RPMI7951 (cell line): ENCODE measurements at places on chromosomes 4 and X.

GRCh38 chr4:27154706-27155105 is 294.1 kb downstream of the STIM2 start:
- DNase-seq = peak; percentile 62

GRCh38 chr4:147736458-147736857 is 4.6 kb downstream of the ARHGAP10 start:
- DNase-seq = peak; percentile 77

- DNase-seq = peak; percentile 81
Observed at GRCh38 chr4:48698029-48698971, 81.8 kb downstream of the FRYL start.

DNA sequence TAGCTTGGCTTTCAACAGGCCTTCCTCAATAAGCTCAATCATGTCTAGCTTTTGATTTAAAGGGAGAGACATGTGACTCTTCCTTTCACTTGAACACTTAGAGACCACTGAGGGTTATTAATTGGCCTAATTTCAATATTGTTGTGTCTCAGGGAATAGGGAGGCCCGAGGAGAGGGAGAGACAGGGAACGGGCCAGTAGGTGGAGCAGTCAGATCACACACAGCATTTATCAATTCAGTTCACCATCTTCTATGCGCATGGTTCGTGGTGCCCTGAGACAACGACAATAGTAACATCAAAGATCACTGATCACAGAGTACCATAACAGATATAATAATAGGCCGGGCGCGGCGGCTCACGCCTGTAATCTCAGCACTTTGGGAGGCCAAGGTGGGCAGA is 17.8 kb downstream of the ZNF81 start:
- DNase-seq = peak; percentile 36

DNA sequence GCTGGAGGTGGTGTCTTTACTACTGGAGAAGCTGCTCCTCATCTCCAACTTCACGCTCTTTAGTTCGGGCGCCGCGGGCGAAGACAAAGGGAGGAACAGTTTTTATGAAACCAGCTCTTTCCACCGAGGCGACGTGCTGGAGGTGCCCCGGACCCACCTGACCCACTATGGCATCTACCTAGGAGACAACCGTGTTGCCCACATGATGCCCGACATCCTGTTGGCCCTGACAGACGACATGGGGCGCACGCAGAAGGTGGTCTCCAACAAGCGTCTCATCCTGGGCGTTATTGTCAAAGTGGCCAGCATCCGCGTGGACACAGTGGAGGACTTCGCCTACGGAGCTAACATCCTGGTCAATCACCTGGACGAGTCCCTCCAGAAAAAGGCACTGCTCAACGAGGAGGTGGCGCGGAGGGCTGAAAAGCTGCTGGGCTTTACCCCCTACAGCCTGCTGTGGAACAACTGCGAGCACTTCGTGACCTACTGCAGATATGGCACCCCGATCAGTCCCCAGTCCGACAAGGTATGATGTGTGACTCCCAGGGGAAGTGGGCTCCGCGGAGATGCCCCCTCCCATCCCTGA is 634 bp downstream of the LRAT start:
- DNase-seq = no peak

- DNase-seq = no peak
Observed at GRCh38 chr4:169231647-169232262, 39.0 kb downstream of the SH3RF1 start.

GRCh38 chr4:83382850-83383249 is 48.2 kb upstream of the HPSE start:
- DNase-seq = no peak

DNA sequence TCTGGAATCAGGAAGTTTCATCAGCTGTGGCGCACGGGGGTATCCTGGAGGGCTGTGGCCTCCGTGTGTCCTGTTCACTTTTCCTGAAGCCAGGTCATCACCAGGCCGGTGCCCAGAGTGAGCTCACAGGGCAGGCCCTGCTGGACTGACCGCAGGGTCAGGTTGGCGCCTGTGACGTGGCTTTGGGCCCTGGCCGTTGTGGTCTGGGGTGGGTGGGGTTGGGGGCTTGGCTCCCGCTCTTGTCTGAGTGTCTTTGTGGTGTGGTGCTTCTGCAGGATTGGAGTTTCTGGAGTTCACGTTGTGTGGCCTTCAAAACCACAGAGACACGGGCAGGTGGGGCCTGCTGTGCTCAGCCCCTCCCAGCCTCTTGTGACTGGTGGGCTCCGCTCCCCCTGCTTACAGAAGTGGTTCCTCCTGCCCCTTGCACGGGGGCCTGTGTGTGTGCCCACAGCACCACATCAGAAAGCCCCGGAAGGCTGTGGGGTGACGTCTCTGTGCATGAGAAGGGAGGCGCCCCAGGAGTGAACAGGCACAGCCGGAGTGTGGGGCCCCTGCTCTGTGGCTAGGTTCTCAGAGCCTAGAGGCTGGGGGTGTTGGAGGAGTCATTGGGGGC is 9.5 kb downstream of the RGS12 start:
- DNase-seq = no peak

DNA sequence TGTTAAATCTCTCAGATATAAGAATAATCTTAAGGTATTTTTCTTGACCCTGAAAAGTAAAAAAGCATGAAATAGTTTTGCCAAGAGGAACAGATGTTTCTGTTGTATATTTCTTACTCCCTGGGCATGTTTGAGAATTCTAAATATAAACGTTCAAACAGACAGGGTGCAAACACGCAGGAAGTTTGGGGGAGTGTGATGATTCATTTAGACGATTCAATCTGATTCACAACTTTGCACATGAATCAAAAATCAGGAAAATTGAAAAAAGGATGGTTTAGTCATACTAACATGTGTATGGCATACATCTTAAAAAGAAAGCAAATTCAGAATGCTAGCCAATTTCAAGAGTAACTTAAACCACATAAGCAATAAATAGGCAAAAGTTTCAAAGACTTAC is 340.3 kb upstream of the GRID2 start:
- DNase-seq = peak; percentile 62

DNA sequence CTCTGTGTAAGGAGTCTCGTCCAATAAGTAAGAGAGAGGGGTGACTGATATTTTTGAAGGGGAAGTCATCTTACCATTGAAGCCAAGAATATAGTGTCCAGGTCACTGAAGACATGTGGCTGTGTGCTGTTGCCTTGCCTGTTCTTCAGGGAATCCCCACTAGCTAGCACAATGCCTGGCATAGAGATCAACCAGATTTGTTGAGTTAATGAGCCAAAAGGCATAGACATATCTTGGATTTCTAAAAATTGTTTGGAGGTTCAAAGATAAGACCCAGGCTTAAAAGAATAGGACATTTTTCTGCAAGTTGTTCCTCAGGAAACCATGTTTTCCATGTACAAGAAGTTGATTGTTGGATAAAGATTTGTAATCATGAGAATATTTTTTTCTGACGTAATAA is 119.3 kb upstream of the DKK2 start:
- DNase-seq = no peak

DNA sequence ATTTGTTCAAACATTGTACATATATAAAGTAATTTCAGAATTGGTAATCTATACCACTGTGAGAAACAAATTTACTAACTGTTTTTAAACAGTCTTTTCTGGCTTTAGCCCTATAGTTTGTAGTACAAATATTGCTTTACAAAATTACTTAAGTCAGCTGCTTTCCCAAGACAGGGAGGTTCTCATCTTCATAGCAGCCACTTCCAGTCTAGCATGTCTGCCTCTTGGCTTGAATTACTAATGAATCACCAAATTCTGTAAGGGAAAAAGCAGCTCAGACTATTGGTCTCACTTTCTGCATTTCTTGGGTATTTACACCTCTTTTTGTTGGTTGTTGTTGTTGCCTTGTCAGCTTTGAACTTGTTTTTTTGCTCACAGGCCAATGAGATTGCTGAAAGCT is 187.2 kb downstream of the NPFFR2 start:
- DNase-seq = no peak

GRCh38 chr4:135244056-135244455 is 1042.5 kb upstream of the PABPC4L start:
- DNase-seq = peak; percentile 13
